WTC11 (cell line): ENCODE measurements at places on chromosomes 2 and 18.

DNA sequence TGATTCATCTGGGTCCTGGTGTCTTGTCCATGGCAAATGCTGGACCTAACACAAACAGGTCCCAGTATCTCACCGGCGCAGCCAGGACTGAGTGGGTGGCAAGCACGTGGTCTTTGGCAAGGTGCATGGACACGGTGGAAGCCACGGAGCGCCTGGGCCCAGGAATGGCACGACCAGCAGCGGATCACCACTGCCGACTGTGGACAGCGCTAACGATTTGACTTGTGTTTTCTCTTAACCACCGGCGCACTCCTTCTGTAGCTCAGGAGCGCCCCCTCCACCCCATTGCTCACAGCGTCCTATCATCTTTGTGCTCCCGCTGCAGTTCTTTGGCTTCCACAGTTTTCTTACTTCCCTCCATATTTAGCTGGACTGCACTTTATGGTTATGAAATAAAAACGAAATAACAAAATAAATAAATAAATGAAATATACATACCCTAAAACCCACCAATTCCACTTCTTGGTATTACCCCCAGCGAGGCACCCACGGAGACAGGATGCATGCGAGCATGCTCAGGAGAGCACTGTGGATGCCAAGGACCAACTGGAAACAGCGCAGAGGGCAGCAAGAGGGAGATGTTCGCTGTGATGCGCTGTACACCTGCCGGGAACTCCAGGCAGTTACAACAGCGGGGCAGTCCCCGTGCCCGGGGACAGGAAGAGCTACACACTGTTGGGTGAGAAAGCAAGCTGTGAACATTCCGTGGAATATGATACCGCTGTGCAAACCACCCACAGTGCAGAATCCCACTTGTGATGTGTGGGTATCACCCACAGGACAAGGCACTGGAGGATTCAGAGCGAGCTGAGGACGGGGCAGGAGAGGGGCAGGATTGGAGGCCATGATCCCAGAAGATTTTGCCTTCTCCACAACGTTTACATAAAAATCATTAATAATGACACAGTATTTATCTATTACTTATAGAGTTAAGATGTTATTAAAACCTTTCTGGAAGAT lies 7.0 kb upstream of the CIDEA start:
- peak; percentile 78 for DNase-seq

- no peak for DNase-seq
These were observed 29.4 kb downstream of the TMEM247 start for GRCh38 chr2:46508759-46509158.

- DNase-seq, result peak; percentile 67
These were observed 1.1 kb upstream of the TET3 start for GRCh38 chr2:73983322-73984202.

DNA sequence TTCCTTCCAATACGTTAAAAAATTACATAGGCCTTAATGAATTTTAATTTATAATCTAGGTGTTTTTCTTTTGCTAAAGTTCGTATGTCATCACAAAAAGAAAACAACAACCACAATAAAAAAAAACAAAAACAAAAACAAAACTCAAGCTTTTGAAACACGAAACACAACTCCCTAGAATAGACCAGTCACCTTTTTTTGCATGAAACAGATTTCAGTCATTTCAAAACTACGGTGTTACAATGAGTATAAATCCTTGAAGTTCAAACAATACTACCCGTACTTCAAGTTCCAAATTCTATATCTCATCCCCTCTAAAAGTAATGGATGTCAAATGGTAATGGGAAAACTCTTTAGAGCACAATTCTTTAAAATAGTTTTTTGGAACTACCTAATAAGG lies 142.4 kb downstream of the CDH2 start:
- DNase-seq, result no peak

DNA sequence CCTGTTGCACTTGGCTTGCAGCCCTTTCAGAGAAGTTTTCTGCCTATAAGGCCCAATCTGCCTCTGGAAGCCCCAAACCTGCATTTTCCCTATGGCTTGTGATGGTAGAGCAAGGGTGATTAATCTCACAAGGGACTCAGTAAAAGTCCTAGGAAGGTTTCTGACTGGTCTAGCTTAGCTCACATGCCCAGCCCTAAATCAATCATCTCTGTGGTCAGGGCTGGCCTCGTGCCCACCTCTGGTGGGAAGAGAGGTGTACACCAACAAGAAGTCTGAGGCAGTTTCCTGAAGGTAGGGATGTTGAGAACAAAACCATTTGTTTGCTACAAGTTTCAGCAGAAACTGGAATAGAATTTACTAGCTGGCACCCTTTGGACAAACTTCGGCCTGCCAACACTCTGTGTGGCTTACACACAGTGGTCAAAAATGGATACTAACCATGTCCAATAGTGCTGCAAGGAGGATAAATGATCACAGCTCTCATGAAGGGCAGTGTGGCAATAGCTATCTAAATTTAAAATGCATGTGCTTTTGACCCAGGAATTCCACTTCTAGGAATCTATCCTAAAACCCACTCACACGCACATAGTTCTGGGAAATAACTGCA lies 96.4 kb downstream of the EN1 start:
- DNase-seq, result no peak

- no peak for DNase-seq
These were observed 238.8 kb upstream of the DPP10 start for GRCh38 chr2:114203679-114204078.

GRCh38 chr2:239499726-239500573 lies 99.1 kb upstream of the HDAC4 start:
- DNase-seq, result no peak

GRCh38 chr18:58196881-58197872 lies 153.2 kb downstream of the NEDD4L start:
- no peak for DNase-seq

DNA sequence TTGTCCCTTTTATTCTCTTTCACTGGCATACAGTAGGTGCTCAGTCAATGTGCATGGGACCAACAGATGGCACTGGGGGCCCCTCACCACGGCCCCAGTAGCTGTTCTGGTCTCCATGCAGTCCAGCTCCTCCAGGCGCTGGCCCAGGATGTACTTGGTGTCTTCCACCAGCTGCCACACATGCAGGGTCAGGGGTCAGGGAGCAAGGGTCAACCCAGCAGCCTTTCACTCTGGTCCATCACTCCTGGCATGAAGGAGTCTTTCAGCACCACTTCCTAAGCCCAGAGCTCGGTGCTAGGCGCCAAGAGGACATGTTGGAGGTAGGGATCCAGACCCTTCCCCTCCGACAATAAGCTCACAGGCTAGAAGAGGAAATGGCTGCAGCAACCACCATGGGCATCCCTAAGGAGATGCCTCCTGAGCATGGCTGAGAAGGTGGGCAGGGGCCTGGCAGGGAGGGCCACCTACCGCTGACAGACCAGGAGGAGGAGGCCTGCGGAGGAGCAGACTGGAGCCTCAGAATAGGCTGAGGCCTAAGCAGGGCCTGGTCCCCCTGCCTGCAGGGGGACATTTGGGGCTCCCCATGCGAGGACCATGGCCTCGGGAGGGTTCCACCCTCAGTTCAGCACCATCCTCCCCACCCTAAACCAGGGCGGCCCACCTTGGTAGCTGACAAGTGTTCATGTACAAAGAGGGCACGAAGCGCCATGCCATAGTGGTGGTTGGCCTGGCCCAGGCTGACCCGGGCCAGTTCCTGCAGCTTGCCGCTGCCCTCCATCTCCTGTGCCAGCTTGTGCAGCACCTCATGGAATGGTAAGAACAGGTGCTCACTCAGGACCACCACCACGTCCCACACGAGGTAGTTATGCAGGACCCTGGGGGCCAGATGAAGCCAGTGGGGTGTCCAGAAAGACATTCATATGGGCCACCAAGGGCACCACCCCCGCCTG lies 10.2 kb downstream of the ALPG start:
- DNase-seq, result no peak

- no peak for DNase-seq
These were observed 12.3 kb upstream of the SNTG2 start for GRCh38 chr2:938181-939005.

GRCh38 chr2:72003124-72003523 lies 144.5 kb downstream of the CYP26B1 start:
- DNase-seq, result no peak

DNA sequence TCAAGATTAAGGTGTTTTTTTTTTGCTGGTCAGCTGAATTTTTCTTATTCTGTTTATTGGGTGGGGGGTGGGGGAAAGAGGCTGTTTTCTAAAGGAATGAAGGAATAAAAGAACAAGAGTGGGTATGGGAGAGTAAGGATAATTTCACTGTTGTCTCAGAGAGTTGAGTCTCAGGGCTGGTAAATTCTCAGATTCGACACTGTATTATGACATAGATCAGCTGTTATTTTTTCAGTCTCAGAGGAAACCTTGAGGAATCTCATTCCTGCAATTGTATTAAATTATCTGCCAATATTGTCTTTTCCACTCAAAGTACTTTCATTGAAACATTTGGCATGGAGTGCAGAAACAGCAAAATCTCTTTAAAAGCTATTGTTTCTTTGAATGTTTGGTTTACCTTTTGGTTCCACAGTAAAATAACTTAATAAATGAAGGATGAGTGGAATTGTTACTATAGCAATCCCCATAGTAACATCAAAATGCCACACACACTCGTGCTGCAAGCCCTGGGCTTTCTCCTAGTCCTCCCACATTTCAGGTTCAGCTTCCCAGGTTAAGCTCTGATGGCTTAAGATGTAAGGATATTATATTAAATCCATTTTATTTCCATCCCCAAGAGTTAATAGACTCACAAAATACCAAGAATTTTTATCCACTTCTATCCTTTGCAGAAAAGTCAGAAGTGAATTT lies 478.7 kb upstream of the TCF4 start:
- DNase-seq, result no peak

DNA sequence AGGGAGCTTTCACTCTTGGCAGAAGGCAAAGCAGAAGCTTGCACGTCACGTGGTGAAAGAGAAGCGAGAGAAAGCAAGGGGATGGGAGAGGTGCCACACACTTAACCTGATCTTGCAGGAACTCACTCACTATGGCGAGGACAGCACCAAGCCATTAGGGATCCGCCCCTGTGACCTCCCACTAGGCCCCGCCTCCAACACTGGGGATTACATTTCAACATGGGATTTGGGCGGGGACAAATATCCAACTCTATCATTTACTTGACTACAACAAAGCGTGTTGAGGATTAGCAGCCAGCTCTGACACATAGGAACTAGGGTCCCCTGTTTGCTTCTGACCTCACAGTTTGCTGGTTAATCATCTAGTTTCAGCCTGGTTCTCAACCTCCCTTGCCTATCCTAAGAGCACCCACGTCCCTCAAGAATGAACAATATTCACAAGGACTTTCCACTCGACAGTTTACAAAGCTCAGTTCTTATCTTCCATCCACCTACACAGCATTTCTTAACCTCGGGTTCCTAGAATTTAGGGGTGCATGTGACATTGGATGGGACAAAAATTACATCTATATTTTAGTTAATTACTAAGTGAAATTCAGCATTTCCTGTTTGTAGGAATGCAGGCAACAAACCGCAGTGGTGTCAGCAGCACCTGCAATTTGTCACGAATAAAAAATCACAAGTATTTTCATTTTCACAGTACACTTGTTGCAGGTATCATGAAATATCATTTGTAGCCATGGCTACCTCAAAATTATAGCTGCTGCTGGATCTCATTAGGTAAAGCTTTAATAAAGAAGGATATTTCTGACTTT lies 36.0 kb downstream of the LBH start:
- DNase-seq, result peak; percentile 42

- no peak for DNase-seq
These were observed 47.9 kb upstream of the MAPRE2 start for GRCh38 chr18:34993289-34993688.

DNA sequence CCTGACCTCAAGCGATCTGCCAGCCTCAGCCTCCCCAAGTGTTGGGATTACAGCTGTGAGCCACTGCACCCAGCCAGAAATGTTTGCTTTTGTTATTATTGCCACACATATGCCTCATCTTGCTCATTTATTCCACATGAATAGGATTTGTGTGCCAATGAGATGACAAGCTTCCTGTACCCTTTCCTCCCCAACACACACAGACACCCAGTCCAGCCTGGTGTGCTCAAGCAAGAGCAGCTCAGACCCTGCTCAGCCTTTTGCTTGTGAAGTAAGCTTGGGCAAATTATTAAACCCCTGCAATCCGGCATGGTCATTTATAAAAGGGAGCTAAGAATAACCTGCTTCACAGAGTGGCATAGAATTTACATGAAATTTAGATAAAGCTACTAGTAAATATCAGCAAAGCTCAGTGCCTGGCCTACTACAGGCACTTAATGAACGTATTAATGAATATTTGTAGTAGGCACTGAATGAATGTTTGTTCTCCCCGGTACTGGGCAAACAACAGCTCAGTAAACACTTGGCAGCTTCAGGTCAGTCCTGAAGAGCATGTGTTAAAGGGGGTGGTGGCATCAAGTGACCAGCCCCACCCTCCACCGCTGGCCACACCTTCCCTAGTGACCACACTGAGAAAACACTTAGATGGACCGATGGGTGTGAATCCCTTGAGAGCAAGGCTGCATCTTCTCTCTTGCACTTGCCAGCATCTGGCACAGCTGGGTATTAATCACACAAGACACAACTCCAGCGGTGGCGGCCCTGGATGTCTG lies 280.2 kb downstream of the SRBD1 start:
- DNase-seq, result no peak

DNA sequence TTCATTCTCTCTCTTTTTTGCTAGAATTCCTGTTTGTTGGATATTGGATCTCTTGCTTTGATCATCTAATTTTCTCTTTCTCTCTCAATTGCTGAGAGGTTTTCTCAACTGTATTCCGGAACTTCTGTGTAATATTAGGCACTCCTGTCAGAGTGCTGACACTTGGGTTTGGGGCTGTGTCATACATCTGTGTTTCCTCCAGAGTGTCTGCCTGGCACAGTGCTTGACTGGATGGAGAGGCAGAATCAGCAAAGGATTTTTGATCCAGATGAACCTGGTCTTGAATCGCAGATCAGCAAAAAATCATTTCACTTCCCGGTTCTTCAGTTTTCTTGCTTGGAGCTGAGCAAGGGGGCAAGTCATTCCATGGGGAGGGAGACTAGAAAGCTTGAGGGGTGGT lies 87.7 kb upstream of the CXCR4 start:
- no peak for DNase-seq

DNA sequence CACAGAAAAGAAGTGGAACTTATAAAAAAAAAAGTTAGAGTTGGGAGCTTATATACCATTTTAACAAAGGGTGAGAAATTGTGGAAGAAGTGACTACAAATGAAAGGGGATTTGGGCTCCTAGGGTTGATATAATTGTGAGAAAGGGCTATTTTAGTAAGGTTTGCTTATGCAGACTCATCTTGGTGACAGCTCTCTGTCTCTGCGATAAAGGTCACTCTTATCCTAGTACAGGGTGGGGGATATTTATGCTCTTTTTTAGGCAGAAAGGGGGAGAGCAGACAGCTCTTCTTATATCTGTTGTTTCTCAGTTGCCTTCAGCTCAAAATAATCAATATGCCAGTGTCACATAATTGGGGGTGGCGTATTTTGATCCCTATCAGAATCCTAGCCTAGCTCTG lies 31.3 kb upstream of the CHMP1B start:
- DNase-seq, result no peak

- no peak for DNase-seq
These were observed 11.4 kb upstream of the MAP3K20 start for GRCh38 chr2:173064151-173064805.
